MCF 10A (cell line): ENCODE measurements at places on chromosomes 5 and 9. TPM values are rescaled to one million over a fixed set of nuclear protein-coding genes. Genes with fewer than 3 reads are reported as not detected.

DNA sequence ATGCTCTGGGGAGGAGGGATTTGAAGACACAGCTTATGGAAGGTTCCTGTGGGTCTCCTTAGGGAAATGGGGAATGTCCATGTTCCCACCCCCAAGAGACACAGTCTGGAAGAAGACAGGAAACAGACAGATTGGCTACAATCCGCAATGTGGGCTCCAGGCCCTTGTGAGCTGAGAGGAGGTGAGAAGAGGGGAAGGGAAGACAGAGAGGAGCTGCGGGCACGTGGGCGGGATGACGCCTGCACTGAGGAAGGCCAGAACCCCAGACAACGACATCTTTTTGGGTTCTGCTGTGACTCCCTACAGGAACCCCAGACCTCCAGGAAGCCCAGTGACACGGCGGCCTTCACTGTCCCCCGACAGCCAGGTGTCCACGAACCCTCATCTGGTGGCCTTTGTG, 29.9 kb upstream of the NKD2 start:
- DNase-seq = no peak

GRCh38 chr5:66864240-66864884, 268.2 kb downstream of the MAST4 start:
- peak; percentile 55 for DNase-seq

GRCh38 chr5:57784121-57784520, 301.5 kb upstream of the ACTBL2 start:
- DNase-seq = no peak

GRCh38 chr5:11564706-11565105, 339.5 kb downstream of the CTNND2 start:
- no peak for DNase-seq

DNA sequence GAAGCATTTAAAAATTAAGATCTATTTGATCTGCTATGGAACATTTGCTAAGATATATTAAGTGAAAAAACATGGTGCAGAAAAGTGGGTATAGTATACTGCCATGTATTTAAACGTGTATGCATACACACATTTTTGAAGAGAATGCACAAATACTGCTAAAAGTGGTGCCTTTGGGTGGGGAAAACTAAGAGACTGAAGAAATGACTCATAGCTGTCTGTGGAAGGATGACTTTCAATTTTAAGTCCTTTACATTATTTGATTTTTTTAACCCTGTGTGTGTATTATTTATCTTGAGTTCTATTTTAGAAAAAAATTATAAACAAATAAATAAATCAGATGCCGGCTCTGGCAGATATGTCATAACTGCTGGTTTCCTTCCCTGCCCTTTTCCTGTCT, 120.7 kb upstream of the SLIT3 start:
- no peak for DNase-seq

DNA sequence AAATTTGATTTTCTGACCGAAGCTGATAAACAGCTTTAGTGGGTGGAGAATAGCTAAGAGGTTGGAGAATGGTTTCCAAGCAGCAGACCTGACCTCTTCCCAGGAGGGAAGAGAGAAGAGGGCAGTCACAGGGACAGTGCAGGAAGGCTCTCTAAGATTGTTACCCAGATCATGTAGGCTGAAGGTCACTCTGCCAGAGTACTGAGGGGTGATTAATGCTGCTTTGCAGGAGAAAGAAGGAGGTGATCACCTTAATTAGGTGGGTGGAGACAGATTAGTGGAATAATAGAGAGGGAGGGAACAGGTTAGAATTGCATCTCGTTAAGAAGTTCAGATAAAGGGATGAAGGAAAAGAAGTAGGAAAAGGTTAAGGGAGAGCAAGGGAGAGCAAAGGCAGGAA, 440.5 kb downstream of the BRINP1 start:
- no peak for DNase-seq

- peak; percentile 67 for DNase-seq
Measured at GRCh38 chr9:7186175-7186574, 428.4 kb downstream of the KDM4C start.

GEMIN5 gene
- 25.1 and 34.5 TPM in 2 replicates for total RNA-seq

DNA sequence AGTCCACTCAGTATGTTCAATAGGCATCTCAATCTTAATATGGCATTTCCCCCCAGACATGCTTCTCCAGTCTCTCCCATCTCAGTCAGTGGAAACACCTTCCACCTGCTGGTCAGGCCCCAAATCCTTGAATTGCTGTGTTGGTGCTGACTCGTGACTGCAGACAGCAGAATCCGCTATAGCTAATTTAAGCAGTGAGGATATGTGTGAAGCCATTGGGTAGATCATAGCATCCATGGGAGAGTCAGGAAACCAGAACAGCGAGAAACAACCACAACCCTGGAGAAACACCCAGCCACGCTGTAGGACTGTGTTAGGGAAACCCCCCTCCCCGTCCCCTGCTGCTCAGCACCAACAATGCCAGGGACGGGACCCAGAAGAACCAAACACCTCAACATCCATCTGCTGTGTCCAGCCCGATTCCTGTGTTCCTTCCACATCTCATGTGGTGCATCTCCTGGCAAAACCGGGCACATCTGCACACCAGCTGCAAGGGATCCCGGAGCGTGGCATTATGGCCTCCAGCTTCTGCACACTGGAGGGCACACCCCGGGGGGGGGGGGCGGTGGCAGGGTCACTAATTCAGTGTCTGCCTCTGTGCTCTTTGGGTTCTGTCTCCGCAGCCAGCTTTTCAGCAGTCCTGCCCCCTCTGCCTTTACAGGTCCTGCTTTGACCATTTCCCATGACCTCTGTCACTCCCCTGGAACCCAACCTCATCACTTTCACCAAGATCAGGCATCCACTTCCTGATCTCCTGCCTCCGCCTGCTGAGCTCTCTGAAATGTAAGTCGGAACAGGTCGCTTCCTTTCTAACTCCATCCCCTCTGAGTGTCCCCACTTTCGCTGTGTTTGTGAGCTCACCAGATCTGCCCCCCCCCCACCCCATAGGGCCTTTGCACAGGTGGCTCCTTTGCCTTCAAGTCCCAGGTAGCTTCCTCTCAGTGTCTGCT, 2.4 kb upstream of the PLEKHG4B start:
- DNase-seq = no peak

- DNase-seq = no peak
Measured at GRCh38 chr9:108119530-108120113, 630.1 kb upstream of the KLF4 start.

DNA sequence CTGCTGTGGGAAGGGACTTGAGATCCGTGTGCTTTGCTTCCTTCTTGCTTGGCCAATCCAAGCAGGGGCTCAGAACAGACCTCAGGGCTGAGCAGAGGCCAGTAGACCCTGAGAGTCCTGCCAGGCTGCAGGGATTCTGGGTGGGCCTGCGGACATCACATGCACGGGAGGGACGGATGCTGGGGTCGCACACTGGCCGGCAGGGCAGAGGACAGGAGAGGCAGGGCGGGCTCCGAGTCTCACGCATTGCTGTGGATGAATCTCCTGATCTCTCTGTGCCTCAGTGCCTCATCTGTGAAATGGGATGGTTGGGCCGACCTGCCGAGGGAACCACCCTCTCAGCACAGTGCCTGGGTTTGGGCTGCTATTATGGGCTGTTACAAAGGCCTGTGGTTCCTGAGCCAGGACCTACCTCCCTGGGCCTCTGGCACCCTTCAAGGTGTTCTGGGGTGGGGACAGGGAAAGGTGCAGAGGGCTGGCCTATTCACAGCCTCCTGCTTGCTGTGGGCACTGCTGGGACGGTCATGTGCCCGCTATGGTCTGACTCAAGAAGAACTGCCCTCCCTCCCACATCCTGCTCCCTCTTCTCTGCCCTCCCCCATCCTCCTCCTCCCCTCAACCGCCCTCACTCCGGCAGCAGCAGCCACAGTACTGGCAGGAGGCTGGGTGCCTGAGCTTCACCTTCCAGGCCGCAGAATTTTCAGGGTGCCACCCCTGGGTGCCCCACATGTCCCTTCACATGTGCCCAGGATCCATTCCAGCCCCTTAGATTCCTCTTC, 43.3 kb downstream of the NCS1 start:
- DNase-seq = no peak

DNA sequence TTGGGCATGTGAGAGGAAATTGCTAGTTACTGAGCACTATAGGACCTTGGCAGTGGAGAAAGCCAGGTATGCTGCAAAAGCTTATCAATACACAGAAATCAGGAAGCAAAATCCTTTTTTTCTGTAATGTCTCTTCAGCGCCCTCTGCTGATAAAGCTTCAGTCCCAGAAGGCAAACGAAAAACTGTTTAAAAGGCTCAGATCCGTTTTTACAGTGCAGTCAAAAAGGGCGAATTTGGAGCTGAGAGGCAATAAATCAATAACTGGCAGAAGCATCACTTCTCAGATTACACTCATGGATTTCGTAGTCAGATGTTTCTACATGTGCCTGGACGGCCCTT, 1.1 kb upstream of the MAN2A1 start:
- no peak for DNase-seq

- peak; percentile 94 for DNase-seq
Measured at GRCh38 chr5:134524272-134524825, 1.1 kb upstream of the JADE2 start.

GRCh38 chr5:8560776-8561175, 691.8 kb downstream of the MTRR start:
- DNase-seq = no peak

- DNase-seq = no peak
Measured at GRCh38 chr5:142428036-142428772, 103.4 kb upstream of the SPRY4 start.

- DNase-seq = no peak
Measured at GRCh38 chr5:36367524-36367923, 65.8 kb upstream of the RANBP3L start.

SYNPO gene
- 6.3 and 7.1 TPM in 2 replicates for total RNA-seq

GAS1 gene
- 11.0 and 11.4 TPM in 2 replicates for total RNA-seq

APBA1 gene
- 0.07 TPM in 2 replicates for total RNA-seq

DNA sequence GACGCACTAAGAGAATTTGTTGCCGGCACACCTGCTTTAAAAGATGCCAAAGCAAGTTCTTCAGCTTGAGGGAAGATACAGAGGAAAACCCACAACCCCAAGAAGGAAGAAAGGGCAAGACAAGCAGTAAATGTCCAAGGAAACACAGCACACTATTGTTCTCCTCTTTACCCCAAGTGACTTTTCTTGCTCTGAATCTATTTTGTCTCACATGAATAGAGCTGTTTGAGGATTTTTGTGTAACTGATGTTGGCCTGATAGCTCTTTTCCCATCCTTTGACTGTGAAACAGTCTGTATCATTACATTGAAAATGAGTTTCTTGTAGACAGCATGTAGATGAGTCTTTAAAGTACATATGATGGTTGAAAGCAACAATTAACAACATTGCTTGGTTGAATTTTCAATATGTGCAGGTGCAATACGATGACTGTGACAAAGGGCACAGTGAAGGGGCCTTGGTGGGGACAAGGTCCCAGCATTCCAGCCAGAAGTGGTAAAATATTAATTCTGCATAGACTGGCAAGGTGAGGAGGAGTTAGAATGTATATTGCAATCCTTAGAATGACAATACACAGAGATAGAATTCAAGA, 16.8 kb upstream of the CEP72 start:
- no peak for DNase-seq

DNA sequence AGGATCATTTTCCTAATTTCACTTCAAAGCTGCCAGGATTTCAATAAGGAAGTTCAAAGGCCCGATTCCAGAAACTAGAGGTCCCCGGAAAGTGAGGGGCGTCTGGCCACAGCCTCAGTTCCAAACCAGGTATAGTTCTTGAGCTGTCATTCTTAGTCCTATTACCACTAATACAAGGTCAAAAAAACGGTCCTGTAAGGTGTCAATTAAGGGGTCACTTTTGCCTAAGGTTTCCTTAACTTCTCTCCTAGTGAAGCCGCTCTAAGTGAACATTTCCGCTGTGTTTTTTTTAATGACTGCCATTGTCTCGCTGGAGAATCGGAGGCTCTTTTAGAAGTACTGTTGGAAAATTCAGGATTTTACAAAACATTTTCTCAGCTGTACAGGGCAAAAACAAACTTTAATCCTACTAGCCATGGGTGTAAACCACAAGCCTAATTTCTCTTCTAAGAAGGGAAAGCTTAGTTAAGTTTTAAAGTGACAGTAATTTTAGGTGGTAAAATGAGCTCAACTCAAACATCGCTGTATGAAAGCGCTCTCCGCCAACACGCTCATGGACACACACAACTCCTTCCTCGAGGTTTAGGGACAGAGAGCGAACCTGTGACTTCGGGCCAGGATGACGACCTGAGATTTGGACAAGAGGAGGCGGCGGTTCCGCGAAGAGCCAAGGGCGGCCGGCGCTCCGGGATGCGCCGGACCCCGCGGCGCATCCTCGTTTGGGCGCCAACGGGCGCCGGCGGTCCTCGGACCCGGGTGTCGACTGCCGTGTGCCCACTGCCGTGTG, 76.7 kb upstream of the IFNE start:
- peak; percentile 30 for DNase-seq

GRCh38 chr9:92729735-92730155, 34.9 kb downstream of the BICD2 start:
- DNase-seq = no peak

ANKRD34B gene
- total RNA-seq = not detected in 2 replicates

DNA sequence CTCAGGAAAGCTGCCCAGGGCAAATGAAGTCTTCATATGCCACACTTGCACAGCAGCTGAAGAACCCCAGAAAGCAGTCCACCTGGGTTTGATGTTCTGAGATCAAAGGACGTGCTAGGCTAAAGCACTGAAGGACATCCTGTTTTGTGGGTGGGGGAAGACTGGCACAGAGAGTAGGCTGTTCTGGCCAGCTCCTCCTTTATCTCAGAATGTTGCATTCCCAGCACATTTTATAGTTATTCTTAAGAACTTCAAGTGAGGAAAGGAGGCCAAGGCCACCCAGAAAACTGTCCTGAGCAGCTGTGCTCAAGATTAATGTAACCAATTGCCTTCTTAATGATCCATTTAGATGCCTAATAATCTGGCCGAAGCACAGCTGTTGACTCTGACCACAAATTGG, 10.9 kb downstream of the SHOC1 start:
- no peak for DNase-seq

ZFP37 gene
- total RNA-seq = 3.5 and 4.0 TPM in 2 replicates

STING1 gene
- 33.1 and 35.1 TPM in 2 replicates for total RNA-seq

OLFM1 gene
- total RNA-seq = not detected in 2 replicates

N4BP3 gene
- total RNA-seq = 0.33 and 0.56 TPM in 2 replicates

TAF1L gene
- total RNA-seq = not detected in 2 replicates

DNA sequence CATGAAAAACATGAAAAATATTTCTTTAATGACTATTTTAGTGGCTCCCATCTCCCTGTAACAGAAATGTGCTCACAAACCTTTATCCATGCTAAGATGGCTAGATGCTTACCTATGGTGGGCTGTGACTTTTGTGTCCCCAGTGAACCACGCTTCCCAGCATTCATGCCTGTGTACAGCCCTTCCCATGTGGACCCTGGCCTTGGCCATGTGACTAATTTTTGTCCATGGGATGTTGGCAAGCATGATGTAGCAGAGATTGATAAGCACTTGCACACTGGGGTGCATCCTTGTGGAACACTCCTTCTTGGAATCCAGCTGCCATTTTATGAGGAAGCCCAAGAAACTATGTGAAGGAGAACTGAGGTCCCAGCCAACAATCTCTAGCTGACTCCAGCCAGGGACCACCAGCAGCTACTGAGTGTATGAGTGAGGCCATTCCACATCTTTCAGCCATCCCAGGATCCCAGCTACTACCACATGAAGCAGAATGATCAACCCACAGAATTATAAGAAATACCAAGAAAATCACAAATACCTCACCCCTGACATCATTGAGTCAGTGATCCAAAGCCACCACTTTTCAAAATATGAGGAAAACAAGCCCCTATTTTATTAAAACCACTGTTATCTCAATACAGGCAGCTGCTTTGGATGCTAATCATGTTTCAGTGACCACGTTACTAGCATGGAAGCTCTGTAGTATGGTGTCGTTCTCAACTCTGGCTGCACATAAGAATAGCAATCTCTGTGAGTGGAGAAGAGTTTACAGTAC, 16.1 kb upstream of the RAI14 start:
- DNase-seq = no peak
